ENCODE measurements at places on chromosomes 5 and 9. TPM values are rescaled to one million over a fixed set of nuclear protein-coding genes. Genes with fewer than 3 reads are reported as not detected.
A peak's percentile ranks its signal among the peaks of the same experiment; 100 is the strongest.

GRCh38 chr5:102818934-102819333 is 63.8 kb downstream of the PAM start:
- no peaks in the 10 kb centered on the region for H3K27me3 ChIP-seq
- no peak overlapping the region for H3K4me3 ChIP-seq
- DNase-seq = no peak
- peaks cover 14% of the 10 kb centered on the region for H3K4me1 ChIP-seq

The TMEM174 gene
- not detected for total RNA-seq

DNA sequence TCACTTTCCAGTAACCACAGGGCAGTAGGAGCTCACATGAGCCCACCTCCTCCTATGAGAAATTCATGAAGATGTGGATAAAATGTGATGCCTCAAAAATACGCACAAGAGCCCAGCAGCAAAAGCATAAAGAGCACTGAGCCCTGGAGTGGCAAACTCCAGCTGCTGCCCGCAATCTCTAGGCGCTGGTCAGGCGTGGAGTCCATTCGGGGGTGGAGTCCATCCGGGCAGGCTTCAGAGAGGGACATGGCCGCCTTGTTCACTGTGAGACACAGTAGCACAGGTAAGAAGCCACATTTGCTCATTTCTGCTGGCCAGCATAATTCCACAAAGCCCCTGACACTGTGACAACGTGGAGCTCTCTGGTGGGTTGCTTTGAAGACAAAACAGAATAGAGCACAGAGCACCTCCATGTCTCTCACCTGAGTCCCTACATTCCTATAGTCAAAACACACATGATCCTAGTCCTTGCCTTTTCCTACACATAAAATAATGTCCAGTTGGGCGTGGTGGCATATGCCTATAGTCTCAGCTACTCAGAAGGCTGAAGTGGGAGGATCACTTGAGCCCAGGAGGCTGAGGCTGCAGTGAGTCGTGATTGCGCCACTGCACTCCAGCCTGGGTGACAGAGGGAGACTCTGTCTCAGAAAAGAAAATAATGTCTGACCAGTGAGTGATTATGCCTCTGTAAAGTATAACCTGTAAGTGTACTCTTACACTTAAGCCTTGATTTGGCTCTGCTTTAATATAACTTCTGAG is 365.2 kb downstream of the GADD45G start:
- H3K4me1 ChIP-seq = peaks cover 36% of the 10 kb centered on the region
- no peak for DNase-seq
- no peaks in the 10 kb centered on the region for H3K27me3 ChIP-seq

The AIF1L gene
- 0.30 TPM for total RNA-seq

The PTPN3 gene
- 0.35 TPM for total RNA-seq

DNA sequence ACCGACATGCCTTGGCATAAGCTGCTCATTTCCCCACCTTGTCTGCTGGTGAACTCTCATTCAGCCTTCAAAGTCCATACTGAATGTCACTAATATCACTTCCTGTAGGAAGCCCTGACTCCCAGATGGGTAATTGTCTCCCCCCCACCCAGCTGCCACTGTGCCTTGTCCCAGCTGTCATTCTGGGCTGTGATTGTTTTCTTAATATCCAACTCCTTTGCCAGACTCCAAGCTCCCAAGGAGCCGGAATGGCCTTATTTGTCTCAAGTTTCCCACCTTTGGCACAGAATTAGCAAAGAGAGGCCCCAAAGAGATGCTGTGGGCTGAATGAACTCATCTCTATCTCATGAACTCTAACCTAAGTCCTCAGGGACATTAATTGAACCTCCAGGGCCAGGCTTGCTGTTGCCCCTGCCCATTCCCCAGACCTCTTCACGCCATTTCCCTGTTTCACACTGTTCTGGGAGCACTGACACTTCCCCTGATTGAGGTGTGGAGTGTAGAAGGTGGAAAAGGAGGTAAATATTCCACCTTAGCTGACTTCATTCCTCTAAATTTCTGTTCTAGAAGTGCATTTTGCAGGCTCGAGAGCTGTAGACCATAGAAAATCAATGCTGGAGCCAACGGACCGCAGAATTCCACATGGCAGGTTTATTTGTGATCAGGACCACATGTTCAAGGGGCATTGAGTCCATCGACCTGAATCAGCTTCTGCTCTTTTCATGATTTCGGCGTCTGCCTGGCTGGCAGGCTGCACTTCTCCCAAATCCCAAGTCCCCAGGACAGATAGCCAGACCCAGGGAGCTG is 4.9 kb upstream of the SH3PXD2B start:
- H3K27me3 ChIP-seq = peaks cover 29% of the 10 kb centered on the region
- no peak overlapping the region for H3K27ac ChIP-seq
- DNase-seq = no peak
- no peak overlapping the region for H3K4me3 ChIP-seq
- H3K36me3 ChIP-seq = no peaks in the 10 kb centered on the region

DNA sequence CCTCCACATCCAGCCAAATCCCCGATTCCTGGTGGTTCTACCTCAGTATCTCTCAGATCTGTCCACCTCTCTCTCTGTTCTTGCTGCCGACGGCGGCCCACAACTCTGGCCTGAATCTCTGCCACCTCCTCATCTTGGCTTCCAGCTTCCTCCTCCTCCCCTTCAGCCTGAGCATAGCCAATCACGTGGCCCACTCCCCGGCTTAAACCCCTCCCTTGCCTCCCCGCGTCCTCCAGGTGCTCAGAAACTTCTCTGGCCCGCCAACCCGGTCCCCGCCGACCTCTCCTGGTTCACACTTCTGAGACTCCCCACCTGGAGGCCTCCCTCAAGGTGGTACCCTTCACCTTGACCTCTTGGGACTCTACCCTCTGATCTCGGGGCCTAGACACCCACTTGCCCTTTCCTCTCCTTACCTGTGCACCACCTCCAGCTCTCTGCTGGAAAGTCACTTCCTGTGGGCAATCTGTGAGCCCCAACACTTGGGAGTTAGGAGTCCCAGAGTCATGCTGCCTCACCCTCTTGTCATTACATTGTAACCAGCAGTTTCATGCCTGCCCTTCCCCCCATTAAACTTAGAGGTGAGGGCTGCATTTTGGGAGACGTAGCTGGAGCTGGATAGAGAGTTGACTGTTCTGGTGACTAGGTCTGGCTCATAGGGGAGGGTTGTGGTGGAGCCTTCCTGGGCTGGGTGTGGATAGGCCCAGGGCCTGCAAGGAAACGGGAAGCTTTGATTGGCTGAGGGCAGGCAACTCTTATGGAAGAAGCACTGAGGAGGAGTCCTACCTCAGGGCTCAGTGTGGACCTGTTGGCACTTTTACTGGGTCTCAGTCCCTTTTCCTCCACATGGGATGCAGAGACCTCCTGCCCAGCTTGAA is 4.5 kb upstream of the SET start:
- H3K27ac ChIP-seq = peak overlapping the region; percentile 97
- H3K27me3 ChIP-seq = no peaks in the 10 kb centered on the region
- peak overlapping the region; percentile 95 for H3K4me3 ChIP-seq
- DNase-seq = peak; percentile 84

The LPAR1 gene
- total RNA-seq = not detected

The BTNL3 gene
- not detected for total RNA-seq

- DNase-seq = no peak
- no peaks in the 10 kb centered on the region for H3K4me1 ChIP-seq
- H3K27ac ChIP-seq = no peak overlapping the region
- H3K4me3 ChIP-seq = no peak overlapping the region
- peaks cover 7% of the 10 kb centered on the region for H3K36me3 ChIP-seq
- no peaks in the 10 kb centered on the region for H3K27me3 ChIP-seq
Observed at GRCh38 chr5:54589786-54590185, 72.2 kb downstream of the SNX18 start.

DNA sequence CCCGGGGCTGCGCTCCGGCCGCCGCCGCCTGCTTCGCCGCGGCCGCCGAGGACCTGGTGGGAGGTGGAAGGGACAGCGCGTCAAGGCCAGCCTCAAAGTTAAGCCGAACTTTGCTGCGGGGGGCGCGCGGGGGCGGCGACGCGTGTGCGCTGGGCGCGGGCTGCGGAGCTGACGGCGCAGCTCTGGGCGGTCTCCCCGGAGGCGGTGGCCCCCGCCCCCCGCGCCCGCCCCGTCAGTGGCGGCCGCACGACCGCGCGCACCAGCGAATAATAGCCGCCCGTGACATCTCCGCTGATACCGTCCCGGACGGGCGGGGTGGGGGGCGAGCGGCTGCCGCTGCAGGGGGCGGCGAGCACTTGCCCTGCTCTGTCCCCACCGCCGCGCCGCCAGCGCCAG is 579 bp upstream of the FAM78A start:
- DNase-seq = peak; percentile 61
- H3K27ac ChIP-seq = peak overlapping the region; percentile 62
- peaks cover 43% of the 10 kb centered on the region for H3K36me3 ChIP-seq
- peaks cover 10% of the 10 kb centered on the region for H3K27me3 ChIP-seq

GRCh38 chr5:91381774-91382359 is 1.2 kb downstream of the ARRDC3 start:
- H3K27me3 ChIP-seq = no peaks in the 10 kb centered on the region
- H3K27ac ChIP-seq = peak overlapping the region; percentile 97

GRCh38 chr5:81420039-81420667 is 26.2 kb upstream of the ACOT12 start:
- H3K27ac ChIP-seq = peak overlapping the region; percentile 74
- no peaks in the 10 kb centered on the region for H3K27me3 ChIP-seq
- peak; percentile 22 for DNase-seq
- peaks cover 35% of the 10 kb centered on the region for H3K4me1 ChIP-seq

GRCh38 chr5:58240322-58240721 is 219.6 kb downstream of the PLK2 start:
- H3K36me3 ChIP-seq = no peaks in the 10 kb centered on the region
- H3K27me3 ChIP-seq = no peaks in the 10 kb centered on the region
- H3K4me3 ChIP-seq = no peak overlapping the region
- H3K27ac ChIP-seq = no peak overlapping the region
- DNase-seq = no peak

The GAPT gene
- not detected for total RNA-seq

The CCL27 gene
- not detected for total RNA-seq

DNA sequence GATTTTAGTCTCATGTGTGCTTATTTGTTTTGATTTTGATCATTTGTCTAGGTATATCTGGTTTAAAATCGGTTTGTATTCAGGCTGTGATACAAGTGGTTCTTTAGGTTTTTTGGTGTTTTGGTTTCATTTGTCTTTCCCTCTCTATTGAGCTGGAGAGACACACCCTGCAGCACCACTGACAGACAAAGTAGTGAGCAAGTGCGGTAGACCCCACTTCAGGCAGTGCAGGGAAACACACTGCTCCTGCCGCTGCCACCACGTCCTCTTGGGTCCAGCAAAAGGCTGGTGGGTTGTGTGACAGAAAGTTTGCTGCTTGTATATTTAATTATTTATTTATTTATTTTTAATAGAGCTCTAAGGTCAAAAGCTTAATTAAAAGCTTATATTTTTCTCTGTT is 801.0 kb downstream of the NR2F1-AS1 start:
- no peaks in the 10 kb centered on the region for H3K36me3 ChIP-seq
- no peak overlapping the region for H3K27ac ChIP-seq
- no peak for DNase-seq
- no peak overlapping the region for H3K4me3 ChIP-seq
- no peaks in the 10 kb centered on the region for H3K4me1 ChIP-seq
- no peaks in the 10 kb centered on the region for H3K27me3 ChIP-seq

DNA sequence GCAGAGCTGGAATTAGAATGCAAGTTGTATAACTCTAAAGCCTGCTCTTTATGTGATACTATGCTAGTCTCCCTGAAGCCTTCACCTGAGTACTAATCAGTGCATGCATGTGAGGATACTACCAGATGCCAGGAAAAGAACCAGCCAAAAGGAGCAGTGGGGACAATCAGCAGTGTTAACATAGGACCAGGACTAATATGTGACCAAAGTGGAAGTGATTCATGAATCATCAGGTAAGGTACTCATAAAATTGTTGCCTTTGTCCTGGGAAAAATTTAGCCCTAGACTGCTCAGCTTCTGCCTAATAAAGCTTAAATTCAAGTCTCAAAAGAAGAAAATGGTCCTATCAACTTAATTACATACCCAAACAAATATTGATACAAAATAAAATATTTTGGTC is 13.4 kb upstream of the TSLP start:
- no peak overlapping the region for H3K27ac ChIP-seq
- no peak overlapping the region for H3K4me3 ChIP-seq

DNA sequence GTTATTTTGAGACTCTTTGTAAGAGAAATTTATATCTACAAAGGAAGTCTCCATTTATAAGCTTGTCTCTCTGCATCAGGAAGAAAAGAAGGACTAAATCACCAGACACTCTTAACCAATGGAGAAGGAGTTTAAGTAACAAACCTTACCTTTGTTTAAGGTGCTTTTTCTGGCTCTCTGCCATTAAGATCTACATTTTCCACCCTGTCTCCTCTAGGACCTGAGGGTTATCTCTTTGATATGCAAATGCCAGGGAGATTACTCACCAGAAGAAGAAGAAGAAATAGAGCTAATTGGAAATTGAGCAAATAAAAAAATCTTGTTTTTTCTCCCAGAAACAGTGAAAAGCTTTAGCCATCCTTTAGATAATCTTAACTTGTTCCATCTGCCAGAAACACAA is 60.9 kb downstream of the CDKN2A start:
- no peaks in the 10 kb centered on the region for H3K27me3 ChIP-seq
- no peak overlapping the region for H3K4me3 ChIP-seq
- no peak for DNase-seq
- H3K36me3 ChIP-seq = peaks cover 4% of the 10 kb centered on the region
- no peak overlapping the region for H3K27ac ChIP-seq
- H3K4me1 ChIP-seq = no peaks in the 10 kb centered on the region

The ANKRD34B gene
- total RNA-seq = not detected

DNA sequence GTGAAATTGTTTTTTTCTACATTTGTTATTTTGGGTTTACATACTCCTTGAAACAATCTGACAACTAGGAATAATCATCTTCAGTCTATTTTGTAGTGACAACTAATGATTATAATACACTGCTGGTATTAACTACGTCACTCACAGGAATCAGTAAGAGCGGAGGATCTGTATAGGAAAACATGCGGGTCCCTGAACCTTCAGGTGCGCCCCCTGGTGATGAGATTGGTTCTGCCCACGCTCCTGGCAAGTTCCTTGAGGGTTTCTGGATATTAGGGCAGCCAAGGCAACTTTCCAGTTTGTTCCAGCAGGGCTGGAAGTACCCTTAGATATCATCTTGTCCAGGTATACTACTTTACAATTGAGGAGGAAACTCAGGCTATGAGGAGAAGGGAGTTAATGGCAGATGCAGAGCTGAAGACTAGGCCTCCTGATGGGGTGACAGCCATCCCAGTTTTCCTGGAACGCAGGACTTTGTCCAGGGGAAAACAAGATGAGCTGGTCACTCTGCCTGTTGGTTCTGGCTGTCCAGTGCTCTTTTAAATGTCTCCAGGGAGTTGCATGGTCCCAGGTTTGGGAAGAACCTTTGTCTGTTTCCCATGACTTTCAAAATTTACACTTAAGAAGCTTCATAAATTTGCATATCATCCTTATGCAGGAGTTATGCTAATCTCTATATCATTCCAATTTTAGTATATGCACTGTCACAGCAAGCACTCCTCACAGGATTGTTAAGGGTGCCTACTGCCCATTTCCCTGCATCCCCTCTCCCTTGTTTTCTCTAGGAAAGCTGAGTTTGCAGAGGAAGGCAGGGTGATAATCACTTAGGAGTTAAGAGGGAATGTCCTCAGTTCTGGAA is 14.9 kb upstream of the WNT8A start:
- H3K36me3 ChIP-seq = no peaks in the 10 kb centered on the region
- no peaks in the 10 kb centered on the region for H3K27me3 ChIP-seq
- no peak overlapping the region for H3K27ac ChIP-seq
- DNase-seq = peak; percentile 68

The MSX2 gene
- not detected for total RNA-seq
